Left renal pelvis (tissue), 4 donors: ENCODE measurements at places on chromosomes 5 and 9. TPM values are rescaled to one million over a fixed set of nuclear protein-coding genes. Genes with fewer than 3 reads are reported as not detected.

GRCh38 chr9:116937361-116937760, 250.3 kb downstream of the TRIM32 start:
- no peak for DNase-seq

DNA sequence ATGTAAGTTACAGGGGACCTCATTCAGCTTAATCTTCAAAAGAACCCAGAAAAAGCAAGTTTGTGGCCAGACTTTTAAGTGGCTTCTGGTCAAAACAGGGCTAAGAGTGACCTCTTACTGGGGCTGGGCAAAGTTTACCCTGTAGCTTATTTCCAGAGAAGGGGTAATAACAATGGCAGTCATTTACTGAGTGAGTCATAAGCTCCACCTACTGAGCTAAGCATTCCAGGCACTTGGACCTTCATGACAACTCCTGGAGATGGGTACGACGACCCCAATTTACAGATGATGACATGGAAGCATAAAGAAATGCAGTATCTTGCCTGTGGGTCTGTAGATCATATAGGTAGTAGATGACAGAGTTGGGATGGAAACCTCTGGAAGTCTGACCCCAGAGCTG, 4.7 kb upstream of the GPR151 start:
- no peak for DNase-seq

- DNase-seq = no peak
Observed at GRCh38 chr9:4333231-4333740, 33.4 kb upstream of the GLIS3 start.

DNA sequence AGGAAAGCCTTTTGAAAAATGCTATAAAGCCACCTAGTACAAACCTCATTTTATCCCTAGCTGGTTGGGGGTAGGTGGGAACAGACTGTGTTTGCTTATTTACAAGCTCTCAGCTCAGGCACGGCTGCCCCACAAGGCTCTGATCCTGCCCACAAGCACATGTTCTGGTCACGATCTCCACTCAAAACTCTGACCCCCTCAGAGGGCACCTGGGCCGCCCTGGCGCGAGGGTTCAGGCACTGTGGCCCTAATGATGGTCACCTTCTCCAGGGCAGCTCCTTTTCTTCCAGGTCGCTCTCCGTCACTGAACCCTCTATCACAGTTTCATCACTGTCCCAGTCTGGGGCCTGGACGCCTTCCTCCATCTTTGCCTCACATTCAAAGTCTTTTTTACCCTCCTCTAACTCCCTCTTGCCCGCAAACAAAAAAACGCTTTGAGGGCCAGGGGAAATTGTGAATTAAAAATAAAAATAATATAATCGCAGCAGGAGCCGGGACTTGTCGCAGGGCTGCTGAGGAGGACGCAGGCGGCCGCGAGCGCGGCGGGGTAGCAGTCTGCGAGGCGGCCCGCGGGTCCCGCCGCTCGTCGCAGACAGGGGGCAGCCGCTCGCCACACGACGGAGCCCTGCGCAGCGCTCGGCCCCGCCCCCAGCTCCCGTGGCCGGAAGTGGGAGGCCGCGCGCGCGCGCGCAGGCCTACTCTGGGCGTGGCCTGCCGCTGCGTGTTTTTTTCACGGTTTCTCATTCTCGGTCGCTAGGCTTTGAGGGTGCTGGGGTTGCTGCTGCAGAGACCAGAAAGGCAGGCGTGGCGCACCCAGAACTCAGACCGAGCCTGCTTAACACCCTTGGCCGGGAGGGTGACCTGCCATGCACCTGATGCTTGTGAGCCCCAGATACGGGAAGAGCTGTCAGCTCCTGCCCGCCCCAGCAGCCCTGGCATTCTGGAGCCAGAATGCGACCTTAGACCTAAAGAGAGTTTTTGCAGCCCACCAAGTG, at the start of gene ANKRD31:
TSS of gene ANKRD31 (minus strand) at position 557 of the 995 bp plus-strand sequence. CDS start at position 365, 192 bp downstream.
- peak; percentile 72 for DNase-seq

GRCh38 chr5:25649628-25650265, 1005.0 kb upstream of the CDH10 start:
- no peak for DNase-seq

GRCh38 chr5:2094616-2094995, 211.9 kb upstream of the IRX4 start:
- DNase-seq = no peak

DNA sequence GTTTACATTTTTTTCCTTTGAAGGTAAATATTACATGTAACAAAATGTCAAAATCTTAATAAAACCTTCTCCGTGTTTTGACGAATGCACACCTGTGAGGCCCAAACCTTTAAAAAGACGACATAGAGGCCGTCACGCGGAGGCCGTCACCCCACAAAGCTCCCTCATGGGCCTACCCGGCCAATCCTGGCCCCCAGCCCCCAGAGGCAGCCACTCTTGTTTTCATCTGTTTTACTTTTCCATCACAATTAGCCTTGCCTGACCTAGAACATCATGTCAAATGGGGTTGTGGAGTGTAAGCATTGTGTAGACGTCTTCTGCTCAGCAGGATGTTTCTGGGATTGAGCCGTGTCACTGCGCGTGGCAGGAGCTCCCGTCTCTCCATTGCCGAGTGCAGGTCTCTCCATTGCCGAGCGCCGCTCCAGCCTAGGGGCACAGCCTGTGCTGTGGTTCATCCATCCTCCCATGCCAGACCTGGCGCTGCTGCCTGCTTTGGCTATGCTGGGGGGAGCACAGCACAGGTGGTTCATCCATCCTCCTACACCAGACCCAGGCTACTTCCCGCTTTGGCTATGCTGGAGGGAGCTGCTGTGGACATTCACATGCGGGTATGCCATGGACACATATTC, 52.2 kb upstream of the IRX4 start:
- no peak for DNase-seq

The LIX1 gene
- polyA plus RNA-seq = 3.5 TPM

GRCh38 chr5:116569999-116570398, 4.6 kb downstream of the SEMA6A start:
- DNase-seq = no peak
